Astrocyte (in vitro differentiated cells and primary cell): ENCODE measurements at places on chromosomes 1 and 21. TPM values are rescaled to one million over a fixed set of nuclear protein-coding genes. Genes with fewer than 3 reads are reported as not detected.

The PRR9 gene
- 0.52 and 0.55 TPM in 2 replicates for total RNA-seq

The SHISAL2A gene
- not detected in 2 replicates for total RNA-seq

DNA sequence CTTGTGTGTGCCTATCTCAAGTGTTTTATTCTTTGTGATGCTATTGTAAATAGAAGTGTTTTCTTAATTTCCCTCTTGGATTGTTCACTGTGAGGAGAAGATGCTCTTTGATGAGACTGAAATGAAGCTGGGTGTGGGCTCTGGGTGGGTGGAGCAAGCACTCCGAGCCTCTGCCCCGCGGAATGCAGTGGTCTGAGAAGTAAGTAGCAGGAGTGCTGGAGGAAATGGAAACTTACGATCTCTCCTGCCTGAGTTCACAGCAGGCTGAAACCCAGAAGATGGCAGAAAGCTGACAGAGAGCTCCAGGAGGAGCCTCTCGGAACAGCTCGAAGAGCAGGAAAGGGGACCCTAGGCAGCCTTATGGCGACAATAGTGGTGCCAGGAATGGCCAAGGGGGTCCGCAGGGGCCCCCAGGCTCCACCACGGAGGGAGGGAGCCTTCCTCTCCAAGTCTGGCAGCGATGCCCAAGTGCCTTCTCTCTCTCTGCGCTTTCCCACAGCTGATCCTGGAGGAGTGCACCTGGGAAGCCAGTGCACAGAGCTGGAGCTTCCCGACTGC is 126.8 kb upstream of the COL6A1 start:
- H3K36me3 ChIP-seq, result no peaks in the 10 kb centered on the region
- no peak overlapping the region for H3K27ac ChIP-seq
- H3K4me1 ChIP-seq, result peaks cover 7% of the 10 kb centered on the region
- no peak overlapping the region for H3K4me3 ChIP-seq
- H3K27me3 ChIP-seq, result no peaks in the 10 kb centered on the region

DNA sequence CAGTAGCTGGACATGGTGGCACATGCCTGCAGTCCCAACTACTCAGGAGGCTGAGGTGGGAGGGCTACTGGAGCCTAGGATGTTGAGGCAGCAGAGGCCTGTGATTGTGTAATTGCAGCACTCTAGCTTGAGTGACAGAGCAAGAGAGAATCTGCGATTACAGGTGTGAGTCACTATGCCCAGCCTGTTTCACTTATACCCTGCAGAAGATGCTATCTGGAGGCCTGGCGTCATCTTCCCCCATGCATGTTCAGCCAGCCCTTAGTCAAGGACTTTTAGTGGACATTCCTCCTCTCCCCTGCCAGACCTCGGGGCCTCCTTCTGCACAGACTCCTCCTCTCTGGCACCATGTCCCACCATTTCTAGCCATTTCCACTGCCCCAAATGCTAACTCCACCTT is 36.3 kb upstream of the RCC2 start:
- DNase-seq, result peak; percentile 77
- no peak overlapping the region for H3K4me3 ChIP-seq
- no peaks in the 10 kb centered on the region for H3K27me3 ChIP-seq
- no peaks in the 10 kb centered on the region for H3K36me3 ChIP-seq
- H3K27ac ChIP-seq, result no peak overlapping the region

DNA sequence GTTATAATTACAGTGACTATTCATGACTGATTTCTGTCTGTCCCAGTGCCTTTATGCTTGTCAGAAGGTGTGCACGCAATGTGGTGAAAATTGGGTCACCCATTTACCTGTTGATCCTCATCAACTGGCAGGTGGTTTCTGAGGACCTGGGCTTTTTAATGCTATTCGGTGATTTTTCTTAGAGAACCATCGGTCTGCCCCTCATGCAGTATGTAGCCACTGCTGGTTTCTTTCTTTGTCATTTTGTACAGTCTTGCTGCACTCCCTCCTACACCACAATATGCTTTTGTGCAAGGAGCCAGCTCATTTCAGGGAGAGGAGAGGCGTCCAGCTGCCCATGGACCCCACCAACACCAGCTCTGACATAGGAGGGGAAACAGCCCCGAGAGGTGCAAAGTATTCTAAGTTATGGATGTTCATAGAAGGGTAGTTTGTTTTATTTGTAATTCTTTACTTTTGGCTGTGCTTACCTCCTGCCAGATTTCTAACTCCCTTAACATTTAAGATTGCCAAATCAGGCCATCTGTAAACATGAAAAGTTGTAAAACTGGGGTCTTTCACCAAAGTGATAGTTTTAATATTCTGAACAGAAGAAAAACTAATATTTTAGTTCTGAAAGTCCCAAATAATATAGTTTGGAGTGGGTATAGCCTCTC is 325.3 kb downstream of the PTBP2 start:
- no peak for DNase-seq
- H3K27me3 ChIP-seq, result no peaks in the 10 kb centered on the region
- H3K27ac ChIP-seq, result no peak overlapping the region
- no peaks in the 10 kb centered on the region for H3K36me3 ChIP-seq
- H3K4me3 ChIP-seq, result no peak overlapping the region
- peaks cover 7% of the 10 kb centered on the region for H3K4me1 ChIP-seq

DNA sequence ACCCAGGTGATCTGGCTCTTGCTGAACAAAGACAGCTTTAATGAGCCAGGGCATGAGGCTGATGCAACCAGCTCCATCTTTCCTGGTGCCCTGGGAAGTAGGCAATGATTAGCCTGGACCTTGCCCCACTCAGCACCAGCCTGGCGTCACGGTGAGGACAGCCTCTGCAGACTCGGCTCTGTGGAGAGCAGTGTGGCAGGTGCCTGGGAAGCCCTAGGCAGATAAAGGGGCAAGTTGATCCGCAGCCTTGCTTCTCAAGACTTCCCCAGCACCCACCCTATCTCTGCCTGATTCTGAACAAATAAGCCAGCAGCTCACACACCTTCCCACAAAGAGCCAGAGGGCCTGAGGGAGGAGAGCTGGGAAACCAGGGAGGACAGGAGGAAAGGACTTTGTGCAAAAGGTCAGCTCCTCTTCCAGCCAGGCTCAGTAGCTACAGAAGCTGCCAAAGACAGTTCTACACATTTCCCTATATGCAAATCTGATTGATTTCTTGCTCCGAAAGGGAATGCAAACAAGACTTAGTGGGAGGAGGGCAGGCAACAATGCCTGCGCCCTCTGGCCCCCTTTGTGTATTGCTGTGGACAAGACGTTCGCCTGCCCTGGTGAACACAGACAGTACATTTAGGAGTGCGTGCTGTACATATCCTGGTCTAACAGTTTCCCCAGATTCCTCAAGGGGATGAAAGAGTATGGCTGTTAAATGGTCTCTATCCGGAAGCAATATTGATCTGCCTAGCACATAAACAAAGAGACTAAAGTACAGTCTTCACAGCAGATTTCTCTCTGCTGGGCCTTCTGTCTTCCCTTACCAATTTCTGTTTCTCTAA is 63.8 kb downstream of the BCAR3 start:
- H3K4me3 ChIP-seq, result no peak overlapping the region
- H3K27ac ChIP-seq, result peak overlapping the region; percentile 98
- H3K36me3 ChIP-seq, result no peaks in the 10 kb centered on the region
- no peak for DNase-seq

The CELA3B gene
- not detected in 2 replicates for total RNA-seq

The CELA2B gene
- total RNA-seq, result not detected in 2 replicates

DNA sequence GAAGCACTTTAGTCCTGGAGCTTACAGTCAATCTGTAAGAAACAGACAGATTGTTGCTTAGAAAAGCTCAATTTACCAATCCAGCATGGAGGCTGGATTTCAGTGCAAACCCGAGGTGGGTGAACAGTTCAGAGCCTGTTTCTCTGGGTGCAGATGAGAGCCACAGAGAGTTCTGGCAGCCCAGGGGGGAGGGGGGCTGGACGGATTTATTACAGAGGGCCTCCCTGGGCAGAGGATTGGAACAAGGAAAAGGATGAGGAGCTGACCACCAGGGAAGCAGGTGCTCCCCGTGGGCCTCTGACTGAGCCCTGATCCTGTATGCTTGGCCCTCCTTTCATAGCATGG is 38.0 kb upstream of the EPS8L3 start:
- no peak overlapping the region for H3K4me3 ChIP-seq
- H3K4me1 ChIP-seq, result peaks cover 19% of the 10 kb centered on the region
- no peaks in the 10 kb centered on the region for H3K36me3 ChIP-seq
- H3K27me3 ChIP-seq, result no peaks in the 10 kb centered on the region
